ENCODE measurements at places on chromosomes 4 and X.
A peak's percentile ranks its signal among the peaks of the same experiment; 100 is the strongest.

DNA sequence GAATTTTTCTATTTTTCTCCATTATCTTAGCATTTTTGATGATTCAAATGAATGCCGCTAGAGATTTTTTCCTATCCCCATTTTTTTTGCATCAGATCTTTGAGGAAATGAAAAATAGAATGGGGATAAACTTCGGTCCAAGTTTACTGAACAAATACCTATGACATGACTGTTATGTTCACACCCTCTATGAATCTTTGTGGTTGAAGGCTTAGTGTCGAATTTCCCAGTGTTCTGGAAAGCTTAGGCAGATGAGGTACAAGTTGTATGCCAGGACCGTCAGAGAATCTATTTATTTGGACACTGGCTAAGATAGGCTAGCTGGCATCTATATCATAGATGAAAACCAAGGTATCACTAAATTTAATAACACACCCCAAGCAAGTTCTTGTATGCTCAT lies 123.4 kb downstream of the SPCS3 start:
- peak; percentile 91 for DNase-seq

- no peak for DNase-seq
These were observed 79.4 kb downstream of the ABLIM2 start for GRCh38 chr4:8079031-8079885.

GRCh38 chr4:93730251-93730650 lies 98.3 kb upstream of the ATOH1 start:
- no peak for DNase-seq

GRCh38 chrX:9682456-9682855 lies 83.2 kb downstream of the GPR143 start:
- DNase-seq: no peak

DNA sequence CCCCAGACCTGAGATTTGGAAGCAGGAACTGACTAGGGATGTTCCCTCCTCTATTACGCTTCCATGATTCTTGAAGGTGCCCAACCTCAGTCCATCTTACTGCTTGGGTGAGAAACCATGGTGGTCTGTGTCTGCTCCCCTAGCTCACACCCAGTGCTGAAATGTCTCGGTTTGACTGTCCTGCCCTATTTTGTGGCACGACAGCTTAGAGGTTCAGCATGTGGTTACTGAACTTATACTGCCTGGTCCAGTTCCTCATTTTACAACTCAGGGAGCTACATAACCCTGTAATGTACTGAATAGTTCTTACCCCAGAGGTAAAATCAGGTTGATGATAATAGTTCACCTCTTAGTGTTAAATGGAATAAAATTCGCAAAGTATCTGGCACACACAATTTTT lies 203.1 kb downstream of the RBM46 start:
- DNase-seq: no peak

DNA sequence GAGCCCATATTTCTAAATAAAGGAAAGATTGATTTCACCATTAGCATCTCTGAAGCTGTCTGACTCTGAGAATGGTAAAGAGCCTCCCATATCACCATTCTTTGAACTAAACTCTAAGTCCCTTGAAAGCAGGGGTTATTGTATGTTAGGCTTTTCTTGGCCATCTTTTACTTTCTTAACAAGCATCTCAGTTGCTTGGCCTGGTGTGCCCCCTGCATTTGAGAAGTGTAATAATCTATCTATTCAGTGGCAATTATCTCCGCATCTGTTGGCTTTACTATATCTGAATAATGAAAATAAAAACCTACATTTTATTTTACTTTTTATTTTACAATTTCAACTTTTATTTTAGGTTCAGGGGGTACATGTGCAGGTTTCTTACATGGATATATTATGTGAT lies 128.3 kb upstream of the ARMCX2 start:
- no peak for DNase-seq

- DNase-seq: no peak
These were observed 309.9 kb upstream of the PPP1R2C start for GRCh38 chrX:43087830-43088229.

DNA sequence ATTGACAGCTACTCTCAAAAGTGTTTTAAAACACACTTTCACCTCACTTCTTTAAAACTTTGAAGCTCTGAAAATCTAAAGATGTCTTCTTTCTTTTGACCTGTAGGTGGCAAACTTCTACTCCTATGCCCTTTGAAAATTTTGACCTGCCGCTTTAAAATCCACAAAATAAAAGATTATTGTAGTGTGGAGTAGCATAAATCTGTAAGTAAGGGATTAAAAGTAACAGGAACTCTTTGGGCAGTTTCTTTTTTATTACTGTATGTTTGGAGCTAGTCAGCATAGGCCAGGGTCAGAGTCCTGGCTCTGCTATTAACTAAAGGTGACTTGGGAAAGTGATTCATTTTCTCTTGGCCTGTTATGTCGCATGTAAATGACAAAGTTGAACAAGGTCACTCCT lies 25.5 kb downstream of the BBS12 start:
- peak; percentile 70 for DNase-seq

- peak; percentile 85 for DNase-seq
These were observed 983.4 kb upstream of the ADGRL3 start for GRCh38 chr4:60216752-60217151.

DNA sequence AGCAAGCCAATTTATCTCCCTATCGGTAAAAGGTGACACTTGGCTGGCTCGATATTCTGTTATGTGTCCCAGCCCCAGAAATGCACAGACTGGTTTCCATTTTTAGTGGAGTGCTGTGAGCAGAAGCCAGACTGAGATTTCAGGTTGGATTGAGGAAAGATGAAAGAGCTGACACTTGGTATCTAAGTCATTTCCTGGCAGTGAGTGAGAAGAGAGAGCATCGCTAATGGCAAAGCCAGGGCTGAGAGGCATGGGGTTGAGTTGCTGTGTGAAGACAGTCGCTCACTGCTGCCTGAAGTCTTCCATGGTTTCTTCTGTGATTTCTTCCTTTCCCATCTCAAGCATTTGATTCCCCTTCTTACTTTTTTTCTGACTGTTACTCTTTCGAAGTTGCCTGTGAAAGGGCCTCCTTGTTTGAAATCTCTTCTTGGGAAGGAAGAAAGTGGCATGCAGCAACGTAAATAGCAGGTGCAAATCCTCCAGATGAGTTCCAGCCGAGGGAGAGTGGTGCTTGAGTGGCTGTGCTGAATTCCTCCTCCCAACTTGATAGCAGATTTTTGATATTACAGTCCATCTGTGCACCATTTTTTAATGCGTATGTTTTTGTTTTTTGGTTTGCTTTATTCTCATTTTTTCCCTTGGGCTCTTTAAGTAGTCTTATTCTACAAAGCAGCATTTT lies 109.2 kb upstream of the LIMCH1 start:
- DNase-seq: no peak

DNA sequence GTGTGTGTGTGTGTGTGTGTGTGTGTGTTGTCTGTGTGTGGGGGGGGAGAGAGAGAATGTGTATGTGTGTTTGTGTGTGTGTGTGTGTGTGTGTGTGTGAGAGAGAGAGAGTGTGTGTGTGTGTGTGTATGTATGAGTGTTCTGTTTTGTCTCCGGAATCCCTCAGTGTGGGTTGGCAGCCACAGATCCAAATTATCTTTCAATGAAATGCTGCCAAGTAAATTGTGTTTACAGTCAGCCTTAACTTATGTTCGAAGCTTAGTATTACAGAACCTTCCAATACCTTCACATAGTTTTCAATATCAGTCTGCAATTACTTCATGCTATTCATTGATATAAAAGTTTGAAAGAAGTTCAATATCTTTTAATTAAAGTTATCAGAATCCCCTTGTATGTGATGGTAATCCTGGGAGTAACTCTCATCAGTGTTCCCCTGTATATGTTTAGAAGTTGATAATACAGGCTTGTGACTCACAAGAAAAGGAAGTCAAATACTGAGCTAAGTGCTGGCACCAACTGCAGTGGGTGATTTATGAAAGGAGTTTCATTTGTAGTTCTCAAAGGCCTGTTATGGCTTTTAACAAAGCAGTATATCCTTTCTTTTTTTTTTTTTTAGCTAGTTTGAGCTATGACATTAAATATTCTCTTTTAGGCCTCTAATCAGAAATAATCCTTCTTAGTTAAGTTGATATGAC lies 51.6 kb upstream of the HTR2C start:
- DNase-seq: no peak

DNA sequence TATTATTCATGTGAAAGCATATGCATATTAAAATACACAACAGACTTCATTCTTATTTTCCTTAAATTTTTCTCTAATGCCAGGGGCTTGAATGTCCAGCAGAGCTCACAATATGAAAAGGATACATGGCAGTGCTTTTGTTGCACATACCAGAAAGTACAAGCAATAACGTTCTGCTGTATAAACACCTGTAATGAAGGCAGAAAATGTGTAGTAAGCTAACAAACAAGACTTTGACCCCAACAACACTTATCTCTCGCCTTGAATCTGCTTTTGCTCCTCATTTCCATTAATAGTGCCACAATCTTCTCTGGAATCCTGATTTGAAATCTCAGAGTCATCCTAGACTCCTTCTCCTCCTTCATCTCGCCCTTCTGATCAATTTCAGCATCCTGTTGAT lies 687.3 kb downstream of the IL1RAPL1 start:
- no peak for DNase-seq

GRCh38 chr4:30875658-30876269 lies 155.6 kb downstream of the PCDH7 start:
- peak; percentile 11 for DNase-seq

- DNase-seq: peak; percentile 51
These were observed 460.3 kb downstream of the MID1IP1 start for GRCh38 chrX:39261446-39262147.

DNA sequence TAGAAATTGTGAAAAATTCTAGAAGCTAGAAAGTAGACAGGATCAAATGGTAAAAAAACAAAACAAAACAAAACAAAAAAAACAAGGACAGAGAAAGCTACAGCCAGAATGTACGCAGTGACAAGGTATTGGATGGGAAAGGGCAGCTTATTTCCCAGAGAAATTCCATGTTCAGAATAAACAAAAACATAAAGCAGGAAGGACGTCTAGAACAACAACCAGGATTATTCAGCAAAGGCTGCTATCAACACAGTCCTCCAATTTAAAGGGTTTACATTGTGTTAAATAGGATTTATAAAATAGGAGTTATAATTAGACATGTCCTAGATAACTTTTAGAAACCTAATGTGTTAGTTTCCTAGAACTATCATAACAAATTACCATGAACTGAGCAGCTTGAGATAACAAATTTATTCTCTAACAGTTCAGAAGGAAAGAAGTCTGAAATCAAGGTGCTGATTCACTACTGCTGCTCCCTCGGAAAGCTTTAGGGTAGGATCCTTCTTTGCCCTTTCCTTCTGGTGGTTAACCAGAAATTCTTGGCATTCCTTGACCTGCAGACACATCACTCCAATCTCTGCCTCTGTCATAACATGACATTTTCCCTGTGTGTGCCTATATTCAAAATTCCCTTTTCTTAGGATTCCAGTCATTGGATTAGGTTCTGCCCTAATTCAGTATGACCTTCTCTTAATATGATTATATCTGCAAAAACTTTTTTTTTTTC lies 175.6 kb downstream of the SNCA start:
- peak; percentile 43 for DNase-seq

GRCh38 chr4:1983053-1983845 lies 25.5 kb downstream of the NELFA start:
- DNase-seq: no peak
